CD8-positive, alpha-beta memory T cell (primary cell): ENCODE measurements at places on chromosomes 11 and 22. TPM values are rescaled to one million over a fixed set of nuclear protein-coding genes. Genes with fewer than 3 reads are reported as not detected.

DNA sequence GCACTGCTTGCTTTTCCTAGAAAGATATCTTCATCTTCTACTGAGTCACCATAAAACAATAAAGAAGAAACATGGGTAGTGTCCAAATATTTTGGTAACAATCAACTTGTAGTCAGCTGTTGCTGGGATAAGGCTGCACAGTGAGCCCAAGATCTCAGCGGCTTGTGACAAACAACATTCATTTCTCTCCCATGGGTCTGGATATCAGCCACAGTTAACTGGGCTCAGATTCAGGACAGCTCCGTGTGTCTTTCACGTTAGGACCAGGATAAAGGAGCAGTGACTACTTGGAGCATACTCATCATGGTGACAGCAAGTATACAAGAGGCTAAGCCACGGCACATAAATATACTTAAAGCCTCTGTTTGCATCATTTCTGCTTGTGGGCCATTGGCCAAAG, 27.9 kb upstream of the GRK3 start:
- H3K27me3 ChIP-seq, result no peaks in the 10 kb centered on the region
- no peak for DNase-seq
- no peak overlapping the region for H3K27ac ChIP-seq
- H3K4me3 ChIP-seq, result no peak overlapping the region
- no peaks in the 10 kb centered on the region for H3K36me3 ChIP-seq

GRCh38 chr22:17606496-17606895, 22.1 kb downstream of the ATP6V1E1 start:
- H3K4me3 ChIP-seq, result no peak overlapping the region
- H3K36me3 ChIP-seq, result peaks cover 21% of the 10 kb centered on the region
- H3K27me3 ChIP-seq, result no peaks in the 10 kb centered on the region
- no peak for DNase-seq
- no peak overlapping the region for H3K27ac ChIP-seq

- peak overlapping the region; percentile 33 for H3K27ac ChIP-seq
- no peak for DNase-seq
- H3K36me3 ChIP-seq, result no peaks in the 10 kb centered on the region
- no peaks in the 10 kb centered on the region for H3K27me3 ChIP-seq
- H3K4me1 ChIP-seq, result peaks cover 75% of the 10 kb centered on the region
These were observed 35.7 kb upstream of the SUSD2 start for GRCh38 chr22:24145446-24146193.

DNA sequence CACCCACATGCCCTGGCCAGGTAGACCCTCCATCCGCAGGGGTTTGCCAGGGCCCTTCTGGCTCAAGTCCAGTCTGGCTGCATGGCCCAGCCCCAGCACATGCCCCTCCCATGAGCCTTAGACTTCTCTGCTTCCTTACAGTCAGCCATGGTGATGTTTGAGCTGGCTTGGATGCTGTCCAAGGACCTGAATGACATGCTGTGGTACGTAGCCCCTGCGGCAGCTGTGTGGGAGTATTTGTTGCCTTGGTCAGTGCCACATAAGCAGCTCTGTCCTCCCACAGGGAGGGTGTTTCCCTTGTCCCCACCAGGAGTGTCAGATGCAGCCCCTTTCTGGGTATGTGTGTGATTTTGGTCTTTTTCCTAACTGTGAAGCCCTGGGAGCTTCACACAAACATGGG, 17.5 kb downstream of the CDC45 start:
- H3K36me3 ChIP-seq, result no peaks in the 10 kb centered on the region
- H3K4me3 ChIP-seq, result no peak overlapping the region
- H3K4me1 ChIP-seq, result no peaks in the 10 kb centered on the region
- no peak overlapping the region for H3K27ac ChIP-seq

DNA sequence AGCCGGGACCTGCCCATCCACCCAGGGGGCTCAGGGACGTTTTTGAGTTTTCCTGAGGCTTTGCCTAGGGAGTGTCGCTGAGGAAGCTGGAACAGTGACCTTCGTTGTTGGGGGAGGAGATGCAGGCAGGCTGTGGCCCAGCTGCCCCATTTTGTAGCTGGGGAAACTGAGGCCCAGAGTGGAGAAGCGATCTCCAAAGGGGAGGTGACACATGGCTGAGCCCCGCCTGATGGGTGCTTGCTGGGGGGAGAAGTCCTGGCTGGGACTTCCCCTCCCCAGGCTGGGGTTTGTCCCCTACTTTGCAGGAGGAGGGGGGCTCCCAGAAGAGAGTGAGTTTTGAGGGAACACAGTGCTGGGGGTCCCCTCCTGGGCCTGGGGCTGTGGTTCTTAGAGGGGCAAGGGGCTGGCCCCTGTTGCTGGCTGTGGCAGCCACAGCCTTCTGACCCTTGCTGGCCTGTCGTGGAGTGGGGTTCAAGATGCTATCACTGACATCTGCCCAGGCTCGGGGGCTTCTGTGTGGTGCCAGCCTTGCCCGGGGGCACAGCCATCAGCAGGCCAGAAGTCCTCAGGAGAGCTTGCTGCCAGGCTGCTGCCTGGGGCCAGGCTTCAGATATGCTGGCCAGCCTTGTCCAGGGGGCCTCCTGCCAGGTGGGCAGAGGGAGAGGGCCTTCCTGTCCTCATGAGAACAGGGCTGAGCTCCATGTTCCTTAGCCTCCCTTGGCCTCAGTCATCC, 21.4 kb downstream of the KCNQ1 start:
- H3K4me3 ChIP-seq, result no peak overlapping the region
- no peaks in the 10 kb centered on the region for H3K36me3 ChIP-seq
- H3K27ac ChIP-seq, result no peak overlapping the region

DNA sequence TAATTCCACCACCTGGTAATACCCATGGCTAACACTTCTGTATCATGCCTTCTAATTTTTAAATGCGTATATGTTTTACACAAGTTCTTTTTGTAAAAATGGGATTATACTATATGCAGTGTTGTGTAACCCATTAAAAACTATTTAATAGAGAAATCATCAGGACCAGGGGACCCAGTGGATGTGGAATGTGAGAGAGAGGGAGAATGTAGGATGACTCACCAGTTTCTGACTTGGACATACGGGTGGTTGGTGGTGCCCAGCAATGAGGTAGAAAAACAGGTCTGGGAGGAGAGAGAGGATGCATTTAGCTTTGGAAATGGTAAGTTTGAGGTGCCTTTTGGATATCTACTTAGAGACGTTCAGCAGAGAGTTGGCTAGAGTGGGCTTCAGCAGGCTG, 112.0 kb upstream of the TBCEL start:
- H3K36me3 ChIP-seq, result no peaks in the 10 kb centered on the region
- no peak overlapping the region for H3K27ac ChIP-seq
- H3K4me3 ChIP-seq, result no peak overlapping the region
- DNase-seq, result no peak
- no peaks in the 10 kb centered on the region for H3K4me1 ChIP-seq

- no peak overlapping the region for H3K4me3 ChIP-seq
- no peak for DNase-seq
- H3K27me3 ChIP-seq, result no peaks in the 10 kb centered on the region
These were observed 115.1 kb downstream of the DCDC1 start for GRCh38 chr11:31254415-31254814.

DNA sequence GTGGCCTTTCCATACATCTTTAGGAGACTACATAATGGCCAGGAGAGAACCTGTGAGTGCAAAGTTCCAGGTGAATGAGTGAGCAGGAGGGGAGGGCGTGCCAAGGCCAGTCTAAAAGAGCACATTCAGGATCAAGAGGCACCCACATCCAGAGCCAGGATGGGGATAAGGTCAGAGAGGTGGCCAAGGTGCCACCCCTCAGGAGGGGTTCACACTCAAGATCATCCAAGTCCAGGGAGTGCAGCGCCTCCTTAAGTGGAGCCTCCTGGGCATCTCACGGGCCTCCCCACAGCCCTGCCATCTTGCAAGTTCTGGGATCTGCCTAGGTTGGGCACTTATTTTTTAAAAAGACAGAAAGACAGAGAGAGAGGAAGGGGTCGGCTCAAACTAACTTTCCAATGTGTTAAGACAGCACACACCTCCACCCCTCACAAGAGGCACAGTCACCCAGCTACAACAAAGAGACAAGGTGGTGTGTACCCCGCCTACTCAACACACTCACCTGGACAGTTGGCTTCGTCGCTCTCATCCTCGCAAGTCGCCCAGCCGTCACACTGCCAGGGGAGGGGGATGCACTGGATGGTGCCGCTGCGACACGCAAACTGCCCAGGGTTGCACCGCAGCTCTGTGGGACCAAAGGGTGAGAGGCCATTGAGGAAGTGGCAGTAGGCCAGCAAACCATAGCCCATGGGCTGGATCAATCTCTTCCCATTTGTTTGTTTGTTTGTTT, 33.2 kb downstream of the DGCR2 start:
- H3K4me3 ChIP-seq, result no peak overlapping the region
- no peak overlapping the region for H3K27ac ChIP-seq
- H3K27me3 ChIP-seq, result no peaks in the 10 kb centered on the region
- DNase-seq, result no peak

- DNase-seq, result no peak
- H3K36me3 ChIP-seq, result no peaks in the 10 kb centered on the region
- H3K4me1 ChIP-seq, result no peaks in the 10 kb centered on the region
- no peak overlapping the region for H3K4me3 ChIP-seq
- H3K27ac ChIP-seq, result no peak overlapping the region
These were observed 61.6 kb upstream of the PTPN5 start for GRCh38 chr11:18853086-18853720.

GRCh38 chr11:117171404-117172061, 7.0 kb upstream of the SIDT2 start:
- H3K27ac ChIP-seq, result no peak overlapping the region
- DNase-seq, result no peak
- peaks cover 6% of the 10 kb centered on the region for H3K36me3 ChIP-seq

- no peak overlapping the region for H3K27ac ChIP-seq
- no peaks in the 10 kb centered on the region for H3K4me1 ChIP-seq
- H3K4me3 ChIP-seq, result no peak overlapping the region
- peak; percentile 1 for DNase-seq
- no peaks in the 10 kb centered on the region for H3K36me3 ChIP-seq
- H3K27me3 ChIP-seq, result no peaks in the 10 kb centered on the region
These were observed 21.6 kb downstream of the IMMP1L start for GRCh38 chr11:31487848-31488247.

- H3K4me3 ChIP-seq, result no peak overlapping the region
- H3K27ac ChIP-seq, result no peak overlapping the region
- no peaks in the 10 kb centered on the region for H3K27me3 ChIP-seq
- DNase-seq, result no peak
These were observed 49.5 kb downstream of the MICAL3 start for GRCh38 chr22:17974703-17975372.

- peaks cover 8% of the 10 kb centered on the region for H3K4me1 ChIP-seq
- DNase-seq, result no peak
- H3K27ac ChIP-seq, result no peak overlapping the region
- H3K27me3 ChIP-seq, result no peaks in the 10 kb centered on the region
- H3K4me3 ChIP-seq, result no peak overlapping the region
These were observed 5.4 kb upstream of the CRTAM start for GRCh38 chr11:122832721-122833470.

DNA sequence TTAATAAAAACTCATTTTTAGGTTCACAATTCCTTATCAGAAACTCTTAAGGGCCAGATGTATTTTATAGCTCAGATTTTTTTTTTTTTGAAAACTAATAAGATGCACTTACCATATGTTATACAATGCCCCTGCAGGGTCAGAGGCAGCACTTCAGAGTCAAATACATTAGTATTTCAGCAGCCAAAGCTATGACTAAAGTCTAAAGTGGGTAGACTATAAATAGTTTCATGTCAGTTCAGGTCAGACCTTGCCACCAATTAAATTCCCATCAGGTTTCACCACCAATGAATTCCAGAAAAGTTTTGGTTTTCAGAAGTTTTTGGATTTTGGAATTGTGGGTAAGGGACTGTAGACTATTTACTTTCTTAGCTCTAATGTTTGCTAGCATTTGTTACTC, 75.9 kb downstream of the FAM83F start:
- peaks cover 44% of the 10 kb centered on the region for H3K4me1 ChIP-seq
- no peaks in the 10 kb centered on the region for H3K27me3 ChIP-seq
- no peak overlapping the region for H3K4me3 ChIP-seq
- no peaks in the 10 kb centered on the region for H3K36me3 ChIP-seq

DNA sequence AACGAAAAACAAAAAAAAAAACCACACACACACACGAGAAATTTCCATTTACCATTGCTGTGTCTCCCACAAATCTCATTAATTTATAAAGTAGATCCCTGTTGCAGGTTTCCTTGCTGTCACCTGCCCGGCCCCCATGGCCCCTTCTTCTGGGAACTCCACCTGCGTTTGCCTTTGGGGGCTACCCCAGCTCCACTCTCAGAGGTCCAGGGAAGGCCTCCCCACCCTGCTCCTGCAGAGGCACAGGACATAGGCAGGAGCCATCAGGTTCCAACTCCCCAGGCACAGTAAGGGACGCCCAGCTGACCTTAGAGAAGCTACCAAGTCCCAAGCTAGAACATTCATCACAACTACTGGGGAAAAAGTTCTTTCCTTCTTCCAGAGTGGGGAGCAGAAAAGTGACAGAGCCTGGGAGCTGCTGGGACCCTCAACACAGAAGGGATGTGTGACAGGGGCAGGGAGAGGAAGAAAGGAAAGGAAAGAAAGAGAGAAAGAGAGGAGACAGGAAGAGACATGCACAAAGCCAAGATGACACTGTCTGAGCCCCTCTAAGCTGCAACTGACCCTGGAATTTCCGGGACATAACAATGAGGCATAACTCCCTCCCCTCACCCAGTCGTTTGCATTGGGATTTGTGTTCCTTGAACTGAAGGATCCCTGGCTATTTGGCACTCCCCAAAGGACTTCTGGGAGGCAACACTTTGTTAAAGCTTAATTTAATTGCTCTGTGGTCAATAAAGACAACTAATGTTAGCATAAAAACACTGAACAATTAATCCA, 175.7 kb downstream of the SHANK2 start:
- DNase-seq, result no peak
- no peak overlapping the region for H3K4me3 ChIP-seq
- peaks cover 3% of the 10 kb centered on the region for H3K27me3 ChIP-seq
- no peak overlapping the region for H3K27ac ChIP-seq
- no peaks in the 10 kb centered on the region for H3K36me3 ChIP-seq

- H3K4me1 ChIP-seq, result peaks cover 44% of the 10 kb centered on the region
- peak overlapping the region; percentile 97 for H3K27ac ChIP-seq
- no peaks in the 10 kb centered on the region for H3K36me3 ChIP-seq
These were observed 465 bp downstream of the MAPK1 start for GRCh38 chr22:21866833-21867527.

GRCh38 chr11:72041364-72042063, 38.8 kb downstream of the NUMA1 start:
- peaks cover 61% of the 10 kb centered on the region for H3K4me1 ChIP-seq
- H3K4me3 ChIP-seq, result peak overlapping the region; percentile 68
- H3K27me3 ChIP-seq, result no peaks in the 10 kb centered on the region
- DNase-seq, result peak; percentile 72
- H3K36me3 ChIP-seq, result no peaks in the 10 kb centered on the region

- no peak overlapping the region for H3K4me3 ChIP-seq
- no peak overlapping the region for H3K27ac ChIP-seq
- H3K36me3 ChIP-seq, result no peaks in the 10 kb centered on the region
- no peak for DNase-seq
- no peaks in the 10 kb centered on the region for H3K27me3 ChIP-seq
These were observed 26.3 kb upstream of the CDON start for GRCh38 chr11:126088999-126089398.

- peak; percentile 23 for DNase-seq
- no peak overlapping the region for H3K4me3 ChIP-seq
- no peaks in the 10 kb centered on the region for H3K4me1 ChIP-seq
- no peaks in the 10 kb centered on the region for H3K27me3 ChIP-seq
These were observed 29.9 kb upstream of the OR10G7 start for GRCh38 chr11:124070915-124071622.

GRCh38 chr22:32842486-32842885, 41.0 kb downstream of the TIMP3 start:
- H3K27ac ChIP-seq, result no peak overlapping the region
- no peaks in the 10 kb centered on the region for H3K27me3 ChIP-seq
- no peak overlapping the region for H3K4me3 ChIP-seq
- DNase-seq, result no peak

PKNOX2 gene
- not detected for total RNA-seq

RRAS2 gene
- total RNA-seq, result 72.6 TPM

DHCR7 gene
- 42.8 TPM for total RNA-seq

TNNI2 gene
- total RNA-seq, result 0.33 TPM

SFI1 gene
- total RNA-seq, result 129 TPM

CRYBB2 gene
- total RNA-seq, result not detected

OMP gene
- total RNA-seq, result not detected
